NCI-H748 treated with DMSO at 0.1 percent for 48 hours (cell line): ENCODE measurements at places on chromosomes 6 and 20.

GRCh38 chr20:19211661-19212468, 577 bp upstream of the SLC24A3 start:
- no peak for DNase-seq

GRCh38 chr6:45709781-45710220, 305.9 kb downstream of the CLIC5 start:
- DNase-seq = no peak

- no peak for DNase-seq
These were observed 10.3 kb upstream of the CYP24A1 start for GRCh38 chr20:54184071-54184470.

GRCh38 chr20:896501-897025, 19.6 kb downstream of the ANGPT4 start:
- DNase-seq = no peak

DNA sequence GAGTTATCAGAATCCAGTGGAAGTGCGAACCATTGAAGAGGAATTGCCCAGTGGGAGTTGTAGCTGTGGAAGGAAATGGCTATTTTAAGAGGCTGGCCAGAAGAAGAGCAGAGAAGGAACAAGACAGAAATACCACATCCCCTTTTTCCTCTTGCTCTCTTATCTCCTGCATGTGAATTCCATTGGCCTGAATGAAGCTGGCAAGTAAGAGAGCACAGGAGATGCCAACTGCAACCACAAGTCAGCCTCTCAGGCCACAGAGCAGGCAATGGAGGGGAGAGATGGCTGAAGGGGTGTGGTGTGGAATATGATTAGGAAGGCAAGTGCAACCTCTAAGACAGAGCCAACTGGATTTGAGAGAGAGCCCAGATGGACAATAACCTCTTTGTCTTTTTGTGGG, 362.7 kb upstream of the IMPG1 start:
- no peak for DNase-seq

DNA sequence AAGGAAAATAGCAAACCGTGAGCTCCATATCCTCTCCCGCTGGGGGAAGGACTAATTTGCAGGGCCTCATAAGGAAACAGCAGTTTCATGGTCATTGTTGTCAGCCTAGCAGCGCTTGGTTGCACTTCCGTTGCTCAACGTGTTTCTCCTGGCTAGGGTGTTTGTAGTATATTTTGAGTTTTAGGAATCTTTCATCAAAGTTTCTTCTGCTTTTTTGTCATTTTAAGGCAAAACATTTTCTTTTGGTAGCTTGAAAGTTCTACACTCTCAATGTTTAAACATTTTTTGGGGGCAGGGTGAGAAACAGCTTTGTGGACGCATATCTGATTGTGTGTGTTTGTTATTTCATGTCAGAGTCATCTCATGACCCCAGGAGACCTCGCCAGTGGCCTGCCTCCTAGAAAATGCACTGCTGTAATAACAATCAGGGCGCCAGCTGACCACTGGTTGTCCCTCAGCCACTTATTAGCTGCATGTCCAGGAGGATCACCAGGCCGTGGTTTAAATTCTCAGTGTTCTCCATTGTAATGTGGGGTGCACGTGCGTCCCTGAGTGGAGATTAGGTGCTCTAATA, 20.6 kb downstream of the JARID2 start:
- no peak for DNase-seq

GRCh38 chr6:123810214-123810613, 6.5 kb downstream of the NKAIN2 start:
- no peak for DNase-seq

- no peak for DNase-seq
These were observed 3.1 kb upstream of the TLDC2 start for GRCh38 chr20:36872852-36873251.

DNA sequence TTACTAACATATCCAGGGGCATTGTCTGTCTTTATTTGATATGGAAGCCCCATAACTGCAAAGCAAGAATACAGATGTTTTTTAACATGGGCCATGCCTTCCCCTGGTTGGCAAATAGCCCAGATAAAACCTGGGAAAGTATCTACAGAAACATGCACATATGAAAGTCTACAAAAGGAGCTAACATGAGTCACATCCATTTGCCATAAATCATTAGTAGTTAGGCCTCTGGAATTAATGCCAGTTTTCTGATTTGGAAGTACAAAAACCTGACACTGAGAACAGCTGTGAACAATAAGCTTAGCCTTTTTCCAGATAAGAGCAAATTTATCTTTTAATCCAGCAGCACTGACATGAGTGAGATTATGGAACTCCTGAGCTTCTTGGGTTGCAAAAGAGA, 418.0 kb upstream of the IMPG1 start:
- DNase-seq = no peak

DNA sequence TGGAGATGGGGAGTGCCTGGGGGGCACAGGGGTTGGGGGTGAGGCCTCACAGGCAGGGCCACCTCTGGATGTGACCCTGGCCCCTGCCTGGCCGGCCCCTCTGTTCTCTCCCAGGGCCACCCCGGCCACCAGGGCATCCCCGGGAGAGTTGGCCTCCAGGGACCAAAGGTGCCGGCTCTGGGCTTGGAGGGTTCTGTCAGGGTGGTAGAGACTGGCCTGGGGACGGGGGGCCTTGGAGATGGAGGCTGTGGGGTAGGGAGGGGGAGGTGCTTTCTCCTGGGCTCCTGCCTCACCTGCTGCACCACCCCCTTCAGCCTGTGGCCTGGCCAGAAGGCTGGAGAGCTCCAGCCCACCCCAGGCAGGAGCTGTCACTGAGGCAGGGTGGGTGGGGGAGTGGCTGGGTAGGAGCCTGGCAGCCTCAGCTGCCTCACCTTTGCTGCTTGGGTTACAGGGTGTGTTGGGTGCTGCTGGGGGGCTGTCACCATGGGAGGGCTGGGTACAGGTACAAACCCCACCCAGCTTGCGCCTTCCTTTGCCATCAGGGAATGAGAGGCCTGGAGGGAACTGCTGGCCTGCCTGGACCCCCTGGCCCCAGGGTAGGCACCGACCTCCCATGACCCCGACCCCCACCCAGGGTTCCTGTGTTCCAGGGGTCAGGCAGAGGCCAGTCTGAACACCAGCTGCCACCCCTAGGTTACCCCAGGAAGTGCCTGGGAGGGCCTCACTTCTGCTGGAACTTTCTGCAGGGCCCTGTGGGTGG, 32.7 kb downstream of the COL20A1 start:
- DNase-seq = no peak

DNA sequence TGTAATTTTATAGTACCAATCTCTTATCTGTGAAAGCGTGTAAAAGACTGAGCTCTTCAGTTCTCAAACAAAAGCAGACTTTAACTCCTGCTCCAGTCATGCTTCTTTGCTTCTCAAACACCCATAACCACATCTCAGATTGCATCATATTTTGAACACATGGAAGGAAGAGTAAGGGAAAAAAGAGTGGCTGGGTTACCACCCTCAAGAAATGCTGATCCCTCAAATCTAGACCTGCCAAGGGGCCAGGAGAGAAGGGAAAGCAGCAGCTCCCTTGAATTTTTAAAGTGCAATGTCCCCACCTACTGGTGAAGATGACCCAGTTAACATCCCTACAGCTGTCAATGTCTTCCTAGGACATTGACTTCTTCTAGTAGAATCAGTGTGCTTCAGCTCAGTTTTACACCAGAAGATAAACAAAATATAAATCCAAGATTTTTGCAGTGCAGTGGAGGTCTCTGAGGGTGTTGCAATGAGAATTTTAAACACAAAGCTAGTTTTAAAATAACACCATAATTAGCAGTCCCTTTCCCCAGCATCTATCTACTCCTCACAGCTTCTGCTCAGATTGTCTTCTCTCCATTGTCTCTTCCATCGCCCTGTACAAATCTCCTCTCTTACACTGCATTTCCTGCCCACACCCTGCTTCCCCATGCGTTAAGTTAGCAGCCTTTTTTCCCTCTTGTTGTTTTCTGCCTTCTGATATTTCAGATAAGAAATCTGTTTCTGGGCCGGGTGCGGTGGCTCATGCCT, 22.6 kb upstream of the HLA-DQB2 start:
- DNase-seq = peak; percentile 49

- no peak for DNase-seq
These were observed 492.9 kb upstream of the JAG1 start for GRCh38 chr20:11166712-11167111.

- no peak for DNase-seq
These were observed 9.5 kb upstream of the MICA start for GRCh38 chr6:31393932-31394331.

- no peak for DNase-seq
These were observed 28.7 kb downstream of the CFAP206 start for GRCh38 chr6:87436435-87436834.

DNA sequence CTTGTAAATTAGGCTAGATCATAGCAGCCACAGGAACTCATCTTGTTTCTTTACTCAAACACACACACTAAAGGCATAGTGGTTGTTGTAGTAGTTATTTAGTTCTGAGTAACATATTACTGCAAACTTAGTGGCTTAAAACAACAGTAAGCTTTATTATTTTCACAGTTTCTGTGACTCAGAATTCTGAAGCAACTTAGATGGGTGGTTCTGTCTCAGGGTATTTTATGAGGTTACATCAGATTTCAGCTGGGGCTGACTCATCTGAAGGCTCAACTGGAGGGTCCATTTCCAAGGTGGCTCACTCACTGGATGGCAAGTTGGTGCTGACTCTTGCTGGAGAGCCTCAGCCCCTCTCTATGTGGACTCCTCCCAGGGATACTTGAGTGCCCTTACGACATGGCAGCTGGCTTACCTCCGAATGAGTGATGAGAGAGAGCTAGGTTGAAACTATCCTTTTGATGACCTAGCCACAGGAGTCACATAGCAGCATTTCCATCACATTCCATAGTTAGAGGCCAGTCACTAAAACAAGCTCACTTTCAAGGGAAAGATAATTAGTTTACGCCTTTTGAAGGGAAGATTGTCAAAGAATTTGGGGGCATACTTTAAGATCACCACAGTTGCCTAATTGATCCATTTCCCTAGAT, 136.5 kb upstream of the PRND start:
- no peak for DNase-seq

DNA sequence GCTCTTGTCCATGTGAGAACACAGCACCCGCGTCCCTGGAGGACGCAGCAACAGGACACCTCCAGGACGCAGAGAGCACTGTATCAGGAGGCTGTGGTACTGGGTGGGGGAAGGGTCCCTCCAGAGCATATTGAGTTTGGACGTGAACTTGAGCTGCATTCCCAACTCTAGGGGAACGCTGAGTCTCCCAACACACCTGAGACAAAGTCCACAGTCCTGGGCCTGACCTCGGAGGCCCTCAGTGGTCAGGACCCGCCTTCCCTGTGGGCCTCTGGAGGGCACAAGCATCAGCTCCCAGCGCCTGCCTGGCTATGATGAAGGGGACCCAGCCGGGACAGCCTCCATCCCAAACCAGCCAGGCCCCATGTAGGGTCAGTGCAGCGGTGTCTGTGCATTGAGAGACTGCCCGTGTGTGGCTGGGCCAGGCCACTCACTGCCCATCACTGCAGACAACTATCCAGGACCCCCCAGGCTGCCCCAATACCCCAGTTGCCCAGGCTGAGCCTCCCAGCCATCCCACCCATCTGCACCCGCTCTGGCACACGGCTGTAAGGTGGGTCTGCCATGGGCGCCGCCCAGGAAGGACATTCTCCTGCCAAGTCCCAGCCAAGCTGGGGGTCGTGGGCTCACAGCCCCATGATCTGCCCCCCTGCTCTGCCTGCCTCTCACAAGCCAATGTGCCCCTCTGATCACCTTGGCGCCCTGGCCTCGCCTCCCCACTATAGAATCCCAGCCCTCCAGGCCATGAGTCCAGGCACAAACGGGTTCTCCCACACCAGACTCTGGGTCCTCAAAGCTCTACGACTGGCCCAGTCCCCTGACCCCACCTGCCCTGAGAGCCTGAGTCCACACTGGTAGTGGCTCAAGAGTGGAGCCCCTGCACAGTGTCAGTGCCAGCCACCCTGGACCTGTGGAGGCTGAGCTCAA, 115.7 kb downstream of the TAF4 start:
- no peak for DNase-seq

- no peak for DNase-seq
These were observed 37.3 kb upstream of the TOP1 start for GRCh38 chr20:40991181-40991889.

DNA sequence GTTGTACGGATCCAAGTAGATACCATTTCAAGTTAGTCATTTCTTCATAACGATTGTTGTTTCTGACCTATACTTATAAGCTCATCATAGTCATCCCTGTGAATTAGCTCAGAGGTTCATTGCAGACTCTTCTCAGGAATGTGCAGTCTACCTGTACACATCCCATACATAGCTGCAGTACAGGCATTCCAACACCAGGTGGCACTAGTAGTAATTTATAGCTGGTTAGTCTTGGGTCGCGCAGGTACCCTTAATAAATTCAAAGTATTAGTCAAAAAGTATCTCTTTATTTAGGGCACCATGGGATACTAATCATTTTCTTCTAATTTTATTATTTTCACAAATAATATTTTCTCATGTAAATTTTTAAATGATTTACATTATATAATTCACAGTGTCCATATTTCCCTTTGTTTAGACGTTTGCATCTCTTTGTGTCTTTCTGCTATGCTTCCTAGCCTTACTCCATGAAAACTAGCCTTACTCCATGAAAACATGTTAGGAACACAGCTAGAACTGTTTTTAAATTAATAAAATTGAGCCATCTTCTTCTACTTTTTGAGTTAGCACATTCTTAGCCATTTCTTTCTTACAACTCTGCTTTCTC, 128.6 kb upstream of the FAM83B start:
- DNase-seq = peak; percentile 97

DNA sequence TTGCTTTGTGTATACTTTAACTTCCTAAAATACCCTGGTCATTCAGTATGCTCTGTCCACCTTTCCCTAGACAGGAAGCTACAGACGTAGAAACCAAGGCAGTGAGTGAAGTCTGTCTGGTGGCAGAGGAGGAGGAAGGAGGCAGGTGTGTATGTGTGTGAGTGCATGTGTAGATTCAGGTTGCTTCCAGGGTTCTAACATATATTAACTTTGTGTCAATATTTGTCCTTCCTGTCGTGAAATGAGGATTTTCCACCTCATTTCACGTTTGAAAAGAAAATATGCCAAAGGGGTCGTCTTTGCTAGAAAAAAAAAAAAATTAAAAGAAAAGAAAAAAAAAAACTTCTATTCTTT, 411.5 kb downstream of the PKHD1 start:
- DNase-seq = no peak

- DNase-seq = peak; percentile 35
These were observed 1.6 kb downstream of the PPP1R16B start for GRCh38 chr20:38806855-38807655.

DNA sequence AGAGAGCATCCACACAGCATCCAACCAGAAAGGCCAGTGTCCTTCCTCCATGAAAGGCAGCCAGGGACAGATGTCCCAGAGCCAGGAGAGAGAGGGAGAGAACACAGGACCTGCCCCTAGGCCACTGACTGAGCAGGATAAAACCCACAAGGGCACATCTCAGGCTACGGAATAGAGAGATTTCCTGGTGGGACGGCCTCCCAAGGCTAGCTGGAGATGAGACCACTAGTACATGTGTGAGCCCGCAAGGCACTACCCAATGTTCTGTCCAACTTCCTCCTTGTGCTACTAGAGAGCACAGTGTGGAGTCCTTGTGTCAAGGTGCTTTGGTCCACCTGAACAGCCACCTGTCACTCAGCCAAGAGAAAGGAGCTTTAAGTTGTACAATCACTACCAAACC, 44.2 kb downstream of the PLCG1 start:
- no peak for DNase-seq

GRCh38 chr20:31595654-31596411, 9.3 kb upstream of the ID1 start:
- no peak for DNase-seq

- no peak for DNase-seq
These were observed 34.9 kb downstream of the CEP43 start for GRCh38 chr6:167034056-167034455.
